ENCODE measurements at places on chromosomes 5 and 9.
A peak's percentile ranks its signal among the peaks of the same experiment; 100 is the strongest.

DNA sequence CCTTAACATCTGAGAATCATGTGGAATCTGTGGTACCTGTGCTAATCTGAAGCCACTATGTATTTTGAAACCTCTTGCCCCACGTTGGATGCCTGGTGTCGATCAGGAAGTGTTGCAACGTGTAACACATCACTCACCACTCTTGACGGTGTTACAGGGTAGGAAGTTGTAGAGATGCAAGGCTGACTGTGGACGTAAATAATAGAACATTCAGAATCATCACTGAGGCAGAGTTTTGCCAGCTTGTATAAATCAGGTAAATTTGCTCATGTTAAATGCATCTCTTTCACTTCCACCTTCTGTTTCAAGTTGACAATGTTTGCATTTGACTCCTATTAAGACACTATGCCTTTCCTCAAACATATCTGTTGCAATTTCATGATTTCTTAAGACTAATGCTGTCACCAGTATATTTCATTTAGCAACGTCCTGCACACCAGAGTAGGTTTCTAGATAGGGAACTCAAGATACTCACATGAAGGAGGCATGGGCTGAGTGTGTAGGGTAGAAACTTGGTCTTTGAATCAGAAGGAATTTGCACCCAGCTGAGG is 38.1 kb downstream of the BASP1 start:
- peak; percentile 39 for DNase-seq

- no peak for DNase-seq
Measured at GRCh38 chr5:1781726-1782384, 17.8 kb downstream of the MRPL36 start.

GRCh38 chr5:79070350-79070667 is 742 bp downstream of the BHMT2 start:
- no peak for DNase-seq

- no peak for DNase-seq
Measured at GRCh38 chr9:124415852-124416484, 726 bp upstream of the PSMB7 start.

GRCh38 chr9:98207606-98208005 is 15.2 kb upstream of the CORO2A start:
- DNase-seq = no peak

DNA sequence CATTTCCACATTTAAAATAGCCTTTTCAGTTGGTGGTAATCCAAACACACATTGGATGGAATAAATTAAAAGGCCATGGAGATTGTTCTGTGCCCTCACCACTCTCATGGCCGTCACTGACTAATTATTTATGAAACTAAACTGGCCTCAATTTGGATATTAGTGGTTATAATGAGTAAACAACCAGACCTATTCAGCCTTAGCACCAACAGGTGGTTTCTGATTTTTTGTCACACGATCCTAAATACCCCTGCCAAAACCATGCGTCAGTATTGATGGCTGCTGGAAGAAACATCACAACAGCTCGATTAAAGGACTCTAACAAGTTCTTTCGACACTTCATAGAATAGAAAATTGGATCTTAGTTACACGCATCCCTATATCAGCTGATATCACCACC is 276.0 kb upstream of the DAP start:
- DNase-seq = no peak

DNA sequence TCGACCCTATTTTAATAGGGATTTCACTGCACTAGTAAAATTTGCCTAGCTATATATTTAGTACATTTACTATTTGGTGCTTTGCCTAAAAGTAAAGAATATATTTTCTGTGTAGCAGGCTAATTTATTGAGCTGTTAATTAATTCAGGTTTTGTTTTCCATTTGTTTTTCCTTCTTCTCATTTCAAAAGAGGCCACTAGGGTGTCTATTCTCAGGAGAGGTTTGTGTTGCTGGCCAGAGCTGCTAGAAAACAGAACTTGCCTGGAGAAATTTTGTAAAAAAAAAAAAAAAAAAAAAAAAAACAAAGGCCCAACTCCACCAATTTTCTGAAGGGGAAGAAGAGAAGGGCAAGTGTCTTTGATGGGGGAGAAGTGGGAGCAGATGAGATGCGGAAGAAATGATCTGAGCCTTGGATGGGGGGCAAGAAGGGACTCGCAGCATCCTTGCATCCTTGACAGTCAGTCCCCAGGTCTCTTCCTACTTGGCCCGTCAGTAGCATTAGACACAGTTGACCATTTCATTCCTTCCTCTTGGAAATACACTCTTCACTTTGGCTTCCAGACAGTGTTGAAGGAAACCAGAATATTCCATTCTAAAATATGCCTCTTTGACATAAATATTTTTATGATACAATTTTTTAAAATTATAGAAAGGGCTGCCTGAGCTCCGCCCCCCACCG is 318.5 kb downstream of the TRPM3 start:
- DNase-seq = no peak

- DNase-seq = peak; percentile 76
Measured at GRCh38 chr5:176536132-176536901, 885 bp downstream of the RNF44 start.

GRCh38 chr9:136239135-136239982 is 6.3 kb downstream of the QSOX2 start:
- DNase-seq = no peak

DNA sequence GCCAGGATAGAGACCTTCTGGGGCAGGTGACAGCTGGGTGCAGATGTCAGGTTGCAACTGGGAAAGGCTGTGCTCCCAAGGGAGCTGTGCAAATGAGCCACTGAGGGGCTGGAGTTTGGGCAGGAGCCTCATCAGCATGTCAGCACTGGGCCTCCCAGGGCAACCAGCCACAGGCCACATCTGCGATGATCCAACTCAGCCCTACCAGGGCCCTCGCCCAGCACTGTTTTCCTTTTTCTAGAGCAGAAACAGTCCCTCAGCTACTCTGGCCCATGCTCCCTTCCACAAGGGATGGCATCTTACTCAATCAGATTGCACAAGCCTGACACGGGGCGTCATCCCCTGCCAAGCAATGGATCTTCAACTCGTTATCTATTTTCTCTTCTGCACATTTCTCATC is 24.8 kb downstream of the NIPAL4 start:
- no peak for DNase-seq

DNA sequence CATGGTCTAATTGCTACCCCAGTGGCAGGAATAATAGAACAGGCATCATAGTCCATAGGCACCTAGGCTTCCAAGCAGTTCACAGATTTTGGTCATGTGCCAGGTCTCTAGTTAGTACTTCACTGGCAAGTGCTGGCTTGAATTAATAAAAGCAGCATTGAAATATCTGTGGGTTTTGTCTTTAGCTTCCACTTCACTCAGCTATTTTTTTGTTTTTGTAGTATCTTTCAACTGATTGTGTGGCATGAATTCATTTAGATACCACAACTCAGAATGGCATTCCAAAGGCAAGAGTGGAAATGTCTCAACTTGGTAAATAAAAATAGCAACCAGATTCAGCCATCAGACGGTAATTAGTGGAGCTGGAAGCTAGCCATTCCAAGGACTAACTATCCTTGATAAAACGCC is 27.9 kb upstream of the ITGA2 start:
- no peak for DNase-seq

GRCh38 chr9:98791608-98792490 is 4.5 kb downstream of the ANKS6 start:
- no peak for DNase-seq

GRCh38 chr5:132459031-132459982 is 31.3 kb downstream of the IRF1 start:
- no peak for DNase-seq

- DNase-seq = no peak
Measured at GRCh38 chr5:66151030-66151429, 6.9 kb downstream of the SREK1 start.

- no peak for DNase-seq
Measured at GRCh38 chr5:171513591-171513990, 94.1 kb downstream of the FGF18 start.

GRCh38 chr9:129567842-129568559 is 52.9 kb downstream of the C9orf50 start:
- peak; percentile 52 for DNase-seq

DNA sequence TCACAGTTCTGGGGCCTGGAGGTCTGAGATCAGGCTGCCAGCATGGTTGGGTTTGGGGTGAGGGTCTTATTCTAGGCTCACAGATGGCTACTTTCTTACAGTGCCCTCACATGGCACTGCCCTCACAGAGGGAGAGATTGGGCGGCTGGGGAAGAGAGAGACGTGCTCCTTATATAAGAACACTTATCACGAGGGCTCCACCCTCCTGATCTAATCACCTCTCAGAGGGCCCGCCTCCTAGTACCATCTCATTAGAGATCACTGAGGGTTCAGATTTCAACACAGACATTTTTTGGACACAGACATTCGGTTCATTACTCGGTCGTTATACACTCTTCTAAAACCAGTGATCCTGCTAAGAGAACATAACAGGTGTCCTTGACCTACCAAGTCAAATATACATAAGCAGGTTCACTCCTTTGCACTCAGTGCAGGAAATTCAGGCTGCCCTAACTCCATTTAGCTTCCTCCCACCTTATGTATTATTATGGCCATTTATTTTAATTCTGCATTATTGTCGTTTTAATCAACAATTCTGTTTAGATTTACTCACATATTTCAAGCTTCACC is 121.7 kb downstream of the ICE1 start:
- DNase-seq = no peak

DNA sequence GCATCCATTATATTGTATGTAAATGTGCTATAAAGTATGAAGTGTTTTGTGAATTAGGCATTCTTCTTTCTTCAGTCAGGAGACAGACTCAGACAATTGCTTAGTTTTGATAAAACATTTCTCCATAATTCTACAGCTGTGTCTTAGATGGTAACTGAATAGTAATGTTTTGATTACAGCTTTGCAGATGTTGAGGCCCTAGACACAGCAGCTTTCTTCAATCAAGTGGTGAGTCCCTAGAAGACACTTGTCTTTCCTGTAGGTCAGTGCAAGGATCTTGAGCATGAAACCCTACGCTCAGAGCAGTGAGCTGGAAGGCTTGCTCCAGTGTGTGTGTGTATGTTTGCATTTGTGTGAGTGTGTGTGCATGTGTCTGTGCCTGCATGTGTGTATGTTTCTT is 46.8 kb upstream of the CD180 start:
- no peak for DNase-seq

GRCh38 chr5:177314376-177315342 is 3.0 kb upstream of the MXD3 start:
- DNase-seq = no peak

- DNase-seq = no peak
Measured at GRCh38 chr5:154386952-154387629, 58.7 kb upstream of the SAP30L start.

- no peak for DNase-seq
Measured at GRCh38 chr5:97111004-97111403, 31.4 kb downstream of the LIX1 start.

DNA sequence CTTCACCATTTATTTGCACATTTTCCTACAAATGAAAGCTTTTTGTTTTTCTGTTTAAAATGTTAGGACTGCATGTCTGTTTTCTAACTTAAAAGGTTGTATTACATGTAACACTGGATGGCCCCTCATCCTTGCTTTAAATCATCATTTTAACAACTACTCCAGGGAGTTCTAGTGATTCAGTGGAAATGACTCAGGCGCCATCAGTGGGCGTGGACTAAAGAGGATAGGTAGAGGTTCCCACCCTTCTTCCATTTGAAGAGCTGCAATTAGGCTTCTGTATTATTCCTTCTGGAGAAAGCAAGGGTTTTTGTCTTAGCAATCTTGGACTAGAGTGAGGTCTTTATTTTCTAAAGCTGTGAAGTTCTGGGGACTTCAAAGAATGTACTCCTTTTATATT is 213.7 kb downstream of the TMEM38B start:
- no peak for DNase-seq

- no peak for DNase-seq
Measured at GRCh38 chr9:126700296-126700695, 86.6 kb downstream of the LMX1B start.

DNA sequence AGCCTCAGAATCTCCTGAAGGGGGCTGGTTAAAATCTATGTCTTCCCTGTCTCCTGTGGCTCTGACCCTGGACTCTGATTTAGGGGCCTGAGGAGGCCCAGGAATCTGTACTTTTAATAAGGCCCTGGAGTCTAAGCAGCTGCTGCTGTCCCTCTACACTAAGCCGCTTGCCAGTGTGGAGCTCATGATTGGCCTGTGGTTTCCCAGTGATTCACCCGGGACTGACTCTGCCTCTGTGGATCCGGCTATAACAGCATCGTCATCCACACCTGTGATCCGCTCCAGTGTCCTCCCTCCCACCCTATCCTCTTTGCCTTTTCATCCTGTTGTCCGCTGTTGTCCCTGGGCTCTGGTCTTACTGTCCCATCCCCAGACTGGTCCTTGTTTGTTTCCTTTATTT is 3.7 kb downstream of the SLC31A2 start:
- peak; percentile 62 for DNase-seq

GRCh38 chr5:141760193-141760592 is 78.2 kb upstream of the ARAP3 start:
- no peak for DNase-seq

GRCh38 chr5:207599-207998 is 10.4 kb downstream of the CCDC127 start:
- DNase-seq = no peak

GRCh38 chr9:127878001-127878651 is 651 bp upstream of the AK1 start:
- no peak for DNase-seq

DNA sequence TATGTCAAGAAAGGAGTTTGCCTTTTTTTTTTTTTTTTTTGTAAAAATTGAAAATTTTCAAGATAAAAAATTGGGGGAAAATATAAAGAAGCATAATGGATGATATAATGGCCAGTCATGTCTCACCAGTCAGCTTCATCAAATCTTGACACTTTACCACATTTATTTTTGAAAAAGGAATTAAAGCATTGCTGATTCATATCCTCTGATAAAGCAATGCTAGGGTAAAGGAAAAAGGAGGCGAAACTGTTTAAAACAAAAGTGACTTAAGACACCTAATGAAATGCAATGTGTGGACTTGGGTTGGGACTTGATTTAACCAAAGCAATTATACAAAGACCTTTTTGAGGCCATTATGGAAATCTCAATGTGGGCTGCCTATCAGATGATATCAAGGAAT is 208.5 kb downstream of the ARHGAP26 start:
- DNase-seq = no peak

DNA sequence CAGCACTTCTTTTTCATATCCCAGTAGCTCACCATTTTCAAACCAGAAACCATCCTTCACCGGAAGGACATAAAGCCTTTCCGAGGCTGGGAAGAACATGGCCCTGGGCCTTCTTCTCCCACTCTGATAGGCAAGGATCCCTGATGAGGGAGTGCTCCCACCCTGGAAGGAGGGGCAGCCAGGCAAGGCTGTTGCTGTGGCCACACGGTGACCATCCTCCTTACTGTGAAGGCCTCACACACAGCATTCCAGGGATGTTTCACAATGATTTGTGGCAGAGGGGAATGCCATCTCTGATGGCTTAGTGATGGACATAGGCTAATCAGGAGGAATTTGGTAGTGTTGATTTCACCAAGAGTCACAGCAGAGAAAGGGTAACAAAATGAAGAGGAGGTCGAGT is 130.7 kb downstream of the ADAMTS12 start:
- DNase-seq = no peak
